ENCODE measurements at places on chromosomes 2 and 18.
A peak's percentile ranks its signal among the peaks of the same experiment; 100 is the strongest.

GRCh38 chr18:23451011-23451410 lies 2.1 kb upstream of the RIOK3 start:
- DNase-seq = no peak

DNA sequence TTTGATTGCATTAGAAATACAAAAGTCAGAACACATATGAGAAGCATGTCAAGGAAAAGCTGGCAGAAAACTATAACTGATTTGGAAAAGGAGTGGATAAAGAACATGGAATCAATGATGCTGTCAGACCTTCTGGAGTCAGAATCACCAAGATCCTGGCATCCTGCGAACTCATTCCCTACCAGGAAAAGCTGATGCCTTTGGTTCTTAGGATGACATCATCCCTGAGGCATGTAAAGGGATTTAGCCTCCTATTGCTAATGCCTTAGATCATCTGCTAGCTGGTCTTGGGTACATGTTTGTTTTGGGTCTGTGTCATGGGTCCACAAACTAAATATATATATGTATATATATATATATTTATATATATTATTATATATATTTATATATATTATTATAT lies 680.7 kb downstream of the EPHA4 start:
- DNase-seq = no peak

DNA sequence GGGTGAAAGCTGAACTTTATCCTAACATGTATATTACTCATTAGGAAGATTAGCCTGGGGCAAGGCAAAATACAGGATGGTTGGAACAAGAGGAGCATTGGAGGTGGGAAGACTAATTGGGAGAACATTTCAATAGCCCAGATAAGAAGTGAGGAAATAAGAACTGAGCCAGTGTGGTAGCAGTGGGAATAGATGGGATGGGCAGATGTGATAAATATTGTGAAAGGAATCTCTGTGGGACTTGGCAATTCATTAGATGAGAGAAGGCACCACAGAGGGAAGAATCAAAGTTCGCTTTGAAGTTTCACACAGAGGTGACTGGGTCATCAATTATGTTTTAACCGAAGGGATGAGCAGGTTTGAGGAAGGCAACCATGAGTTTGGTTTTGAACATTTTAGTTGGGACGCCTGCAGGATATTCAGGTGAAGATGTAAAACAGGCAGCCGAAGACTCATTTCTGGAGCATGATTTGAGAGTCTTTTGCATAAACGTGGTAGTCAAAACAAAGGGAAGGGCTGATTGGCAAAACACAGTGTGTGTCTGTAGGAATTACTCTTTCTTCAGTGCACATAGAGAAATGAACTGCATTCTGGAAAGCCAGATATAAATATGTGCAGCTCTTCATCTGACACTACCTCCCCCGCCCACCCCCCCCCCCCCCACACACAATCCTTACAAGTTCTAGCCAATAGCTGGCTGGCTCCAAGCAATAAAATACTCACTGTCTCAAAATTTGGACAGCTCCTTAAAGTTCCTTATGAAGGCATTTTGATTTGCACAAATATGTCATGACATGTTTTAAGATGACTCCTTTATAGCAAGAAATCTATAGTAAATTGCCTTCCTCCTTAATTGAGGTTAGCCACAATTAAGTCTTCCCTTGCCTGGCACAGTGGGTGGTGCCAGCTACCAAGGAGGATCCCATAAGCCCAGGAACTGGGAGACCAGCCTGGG lies 1.9 kb upstream of the SLC1A4 start:
- no peak for DNase-seq

- DNase-seq = no peak
These were observed 112.1 kb downstream of the DOCK10 start for GRCh38 chr2:224930124-224930523.

DNA sequence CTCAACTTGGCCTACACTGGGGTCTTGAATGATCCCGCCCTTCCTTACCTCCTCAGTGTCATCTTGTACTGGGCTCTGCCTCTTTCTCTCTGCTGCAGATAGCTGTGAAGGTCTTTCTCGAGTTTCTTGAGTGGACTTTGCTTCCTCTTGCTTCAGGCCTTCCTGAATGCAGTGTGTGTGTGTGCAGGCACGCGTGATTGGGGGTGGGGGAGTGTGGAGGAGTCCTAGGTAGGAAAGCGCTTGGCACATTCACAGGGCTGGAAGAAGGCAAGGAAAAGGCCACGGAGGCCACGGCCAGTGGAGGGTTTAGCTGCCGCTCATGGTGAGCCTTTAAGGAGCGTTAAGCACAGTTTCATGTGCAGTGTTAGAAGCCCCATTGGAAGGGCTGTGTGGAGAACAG lies 5.5 kb downstream of the RALB start:
- no peak for DNase-seq

GRCh38 chr18:7619676-7620075 lies 52.6 kb downstream of the PTPRM start:
- no peak for DNase-seq

- DNase-seq = peak; percentile 48
These were observed 7.0 kb downstream of the SPEG start for GRCh38 chr2:219441451-219442255.

DNA sequence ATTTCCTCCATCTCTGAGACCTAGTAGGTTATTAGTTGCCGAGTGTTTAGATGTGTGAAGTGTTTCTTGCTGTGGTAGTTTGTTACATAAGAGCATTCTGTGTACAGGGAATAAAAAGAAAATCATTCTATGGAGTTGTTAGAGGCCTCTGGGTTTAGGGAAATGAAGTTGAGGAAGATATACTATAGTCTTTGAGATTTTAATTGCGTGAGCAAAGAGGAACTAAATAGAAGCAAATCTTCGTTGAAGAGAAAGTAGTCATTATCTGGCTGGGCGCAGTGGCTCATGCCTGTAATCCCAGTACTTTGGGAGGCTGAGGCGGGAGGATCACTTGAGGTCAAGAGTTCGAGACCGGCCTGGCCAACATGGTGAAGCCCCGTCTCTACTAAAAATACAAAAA lies 19.0 kb downstream of the USP39 start:
- DNase-seq = no peak

GRCh38 chr2:101011152-101011551 lies 9.1 kb downstream of the RPL31 start:
- DNase-seq = no peak

DNA sequence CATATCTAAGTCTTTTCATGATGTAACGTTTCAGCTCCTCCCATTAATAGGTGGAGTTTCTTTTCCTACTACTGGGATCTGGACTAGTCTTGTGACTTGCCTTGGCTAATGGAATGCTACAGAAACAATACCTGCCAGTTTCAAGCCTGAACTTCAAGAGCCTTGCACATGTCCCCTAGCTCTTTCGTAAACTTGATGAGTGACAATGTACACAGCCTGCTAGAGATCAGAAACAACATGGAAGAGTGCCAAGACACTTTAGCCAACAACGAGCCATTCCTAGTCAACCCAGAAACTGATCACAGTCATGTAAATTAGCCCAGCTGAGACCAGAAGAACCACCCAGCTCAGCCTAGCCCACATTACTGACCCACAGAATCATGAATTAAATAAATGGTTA lies 24.8 kb upstream of the STK39 start:
- no peak for DNase-seq

DNA sequence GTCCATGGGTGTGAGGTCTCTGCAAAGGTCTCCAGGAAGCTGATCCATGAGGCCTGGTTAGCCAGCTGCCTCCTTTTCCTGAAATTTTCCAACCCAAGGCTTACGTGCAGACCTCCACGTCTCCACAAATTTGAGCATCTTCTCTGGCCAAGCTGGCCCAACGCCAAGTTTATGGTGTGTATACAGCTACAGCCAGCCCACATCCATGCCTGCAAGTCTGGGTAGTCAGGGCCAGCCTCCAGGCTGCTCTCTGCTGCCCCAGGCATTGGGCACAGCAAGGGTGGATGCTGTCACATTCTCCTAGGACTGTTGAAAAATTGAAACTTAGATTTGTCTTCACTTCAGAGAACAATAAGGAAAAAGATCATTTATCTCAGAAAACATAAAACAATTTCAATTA lies 525.5 kb upstream of the CHAC2 start:
- DNase-seq = no peak

DNA sequence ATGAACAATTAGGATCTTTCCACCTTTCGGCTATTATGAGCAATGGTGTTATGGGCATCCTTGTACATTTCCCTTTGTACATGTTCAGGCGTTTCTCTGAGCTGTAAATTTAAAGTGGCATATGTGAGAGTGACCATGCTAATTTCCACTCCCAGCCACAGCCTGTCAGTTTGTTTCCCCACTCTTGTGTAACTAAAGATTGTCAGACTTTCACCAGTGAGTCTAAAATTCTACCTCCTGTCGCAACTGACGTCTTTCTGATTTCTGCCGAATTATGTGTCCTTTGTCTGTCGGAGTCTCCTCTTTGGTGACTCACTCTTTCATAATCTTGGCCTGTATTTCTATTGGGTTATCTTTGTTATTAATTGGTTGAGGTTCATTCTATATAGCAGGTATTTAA lies 50.7 kb downstream of the TRAPPC12 start:
- no peak for DNase-seq

- no peak for DNase-seq
These were observed 165.4 kb downstream of the TCF4 start for GRCh38 chr18:55422456-55423180.

DNA sequence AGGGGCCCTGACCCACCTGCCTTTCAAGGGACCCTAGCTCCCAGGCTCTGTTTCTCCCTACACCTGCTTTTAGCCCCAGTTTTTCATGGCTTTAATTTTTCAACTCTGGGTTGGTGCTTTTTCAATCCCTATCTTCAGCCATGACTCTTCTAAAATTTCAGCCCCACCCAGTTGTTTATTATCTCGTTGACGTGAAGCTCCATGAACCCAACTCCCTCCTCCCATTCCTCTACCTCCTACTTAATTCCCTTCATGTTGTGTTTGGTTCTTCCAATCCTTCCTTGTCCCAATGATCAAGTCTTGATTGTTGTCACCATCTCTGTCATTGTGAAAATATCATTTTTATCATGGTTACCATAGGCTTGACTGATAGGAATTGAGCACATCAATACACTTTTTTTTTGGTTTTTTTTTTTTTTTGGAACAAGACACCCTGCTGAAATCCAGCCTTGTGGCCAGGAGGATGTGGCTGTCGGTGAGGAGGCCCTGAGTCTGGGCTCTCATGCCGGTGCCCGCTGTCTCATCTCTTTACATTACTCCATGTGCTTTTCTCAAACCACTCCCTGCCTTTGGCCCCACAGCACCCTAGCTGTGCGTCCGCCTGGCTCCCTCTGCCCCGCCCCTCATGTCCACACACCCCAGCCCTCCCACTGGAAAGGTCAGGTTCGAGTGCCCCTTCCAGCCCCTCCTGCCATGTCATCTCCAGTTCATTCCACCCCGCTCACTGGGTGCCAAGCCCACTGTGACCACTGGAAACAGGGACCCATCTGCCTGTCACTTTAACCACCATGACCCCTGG lies 39.3 kb downstream of the NAPG start:
- no peak for DNase-seq

DNA sequence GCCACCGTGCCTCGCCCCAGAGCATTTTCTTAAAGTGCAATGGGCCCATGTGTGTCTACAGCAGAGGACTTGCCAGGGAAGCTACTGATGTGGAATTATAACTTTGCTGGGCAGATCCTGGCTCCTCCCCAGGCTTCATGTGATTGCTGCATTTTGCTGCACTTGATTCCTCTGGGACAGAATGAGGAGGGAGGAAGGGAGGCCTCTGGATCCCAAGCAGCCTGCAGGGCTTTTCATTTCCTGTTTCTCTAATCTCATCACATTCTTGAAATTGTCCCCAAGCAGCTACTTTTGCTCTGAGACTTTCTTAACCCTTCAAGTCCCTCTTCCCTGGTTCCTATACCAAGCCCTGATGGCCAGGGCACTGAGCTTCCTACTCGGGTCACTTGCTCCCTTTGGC lies 134.4 kb upstream of the SEC11C start:
- no peak for DNase-seq

GRCh38 chr2:85786865-85787264 lies 33.1 kb downstream of the ATOH8 start:
- no peak for DNase-seq

DNA sequence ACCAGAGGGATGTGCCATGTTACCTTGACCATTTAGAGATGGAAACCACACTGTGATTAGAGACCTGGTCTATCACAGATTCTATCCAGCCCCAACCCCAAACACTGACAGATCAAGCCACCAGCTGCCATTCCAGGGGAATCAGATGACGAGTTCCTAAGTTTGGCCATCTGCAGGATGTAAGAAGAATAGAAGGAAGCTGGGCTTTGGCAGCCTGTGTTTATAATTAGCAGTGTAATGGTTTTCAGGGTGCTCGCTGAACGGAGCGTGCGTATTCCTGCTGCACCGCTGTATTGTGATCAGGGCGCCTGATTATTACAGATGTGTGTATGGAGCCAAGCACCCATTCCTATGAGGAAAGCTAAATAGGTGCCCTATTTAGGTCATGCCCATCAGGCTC lies 138.1 kb downstream of the LRRC30 start:
- DNase-seq = no peak

- DNase-seq = no peak
These were observed 228.0 kb downstream of the CALCRL start for GRCh38 chr2:187220071-187220470.

- no peak for DNase-seq
These were observed 60.3 kb upstream of the ACVR1 start for GRCh38 chr2:157936406-157936805.

- DNase-seq = no peak
These were observed 30.4 kb upstream of the IL36G start for GRCh38 chr2:112947374-112947773.

- no peak for DNase-seq
These were observed 6.3 kb downstream of the TNFAIP6 start for GRCh38 chr2:151363709-151364108.

DNA sequence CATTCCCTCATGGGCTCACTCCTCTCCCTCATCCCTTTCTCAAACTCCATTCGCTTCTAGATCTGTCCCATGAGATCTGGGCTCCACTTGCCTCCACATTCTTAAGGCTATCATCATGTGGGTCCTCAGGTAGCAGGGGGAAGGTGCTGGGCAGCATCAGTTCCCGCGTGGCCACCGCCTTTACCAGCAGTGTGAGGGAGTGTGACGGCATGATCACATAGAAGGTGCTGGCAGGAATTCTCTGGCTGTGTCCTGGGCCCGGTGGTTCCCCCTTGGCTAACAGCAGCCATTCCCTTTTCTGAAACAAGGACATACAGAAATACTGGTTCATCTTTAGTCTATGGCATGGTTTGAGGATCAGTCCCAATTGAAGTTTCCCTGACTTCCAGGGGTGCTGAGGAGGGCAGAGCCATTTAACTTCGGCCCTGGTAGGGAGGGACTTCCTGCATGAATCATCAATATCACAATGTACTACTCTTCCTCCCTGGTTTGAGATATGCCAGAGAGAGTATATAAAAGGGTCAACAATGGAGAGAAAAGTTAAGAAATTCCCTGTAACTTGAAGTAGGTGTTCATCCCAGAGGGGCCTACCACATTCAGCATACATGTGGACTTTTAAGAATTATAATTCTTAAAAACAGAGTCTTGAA lies 7.7 kb downstream of the DOK1 start:
- DNase-seq = no peak

- DNase-seq = no peak
These were observed 50.5 kb upstream of the ST8SIA3 start for GRCh38 chr18:57301573-57302559.

GRCh38 chr2:86525421-86526340 lies 37.6 kb downstream of the CHMP3 start:
- no peak for DNase-seq

- no peak for DNase-seq
These were observed 116.0 kb downstream of the LTBP1 start for GRCh38 chr2:33062665-33063250.

GRCh38 chr2:3293221-3293620 lies 84.4 kb downstream of the EIPR1 start:
- DNase-seq = no peak

All from stimulated activated CD4-positive, alpha-beta T cell treated with anti-CD3 and anti-CD28 coated beads, TNF-alpha, amount 100 ng/mL, for 1 hour (primary cell).